ENCODE measurements at places on chromosomes 16 and 17.
A peak's percentile ranks its signal among the peaks of the same experiment; 100 is the strongest.

- DNase-seq: peak; percentile 51
Observed at GRCh38 chr17:20095336-20096080, 86.3 kb downstream of the SPECC1 start.

DNA sequence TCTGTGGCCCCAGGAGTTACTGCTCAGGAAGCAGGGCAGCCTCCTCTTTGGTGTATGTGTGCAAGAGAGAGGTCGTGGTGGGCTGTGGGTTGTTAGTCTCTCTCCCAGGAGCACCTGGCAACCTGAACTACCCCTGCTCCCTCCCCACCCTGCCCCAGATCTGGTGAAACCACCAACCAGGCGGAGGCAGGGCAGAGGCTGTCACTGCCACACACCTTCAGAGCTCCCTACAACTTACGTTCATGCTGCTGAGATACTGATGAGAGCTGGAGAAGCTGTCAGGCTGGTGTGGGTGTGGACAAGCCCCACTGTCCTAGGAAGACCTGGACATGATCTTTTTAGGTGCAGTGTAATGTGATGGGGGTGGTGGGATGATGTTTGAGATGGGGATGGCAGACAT is 24.3 kb downstream of the GOSR2 start:
- DNase-seq: no peak

GRCh38 chr16:4714996-4715395 is 19.1 kb downstream of the ANKS3 start:
- no peak for DNase-seq

DNA sequence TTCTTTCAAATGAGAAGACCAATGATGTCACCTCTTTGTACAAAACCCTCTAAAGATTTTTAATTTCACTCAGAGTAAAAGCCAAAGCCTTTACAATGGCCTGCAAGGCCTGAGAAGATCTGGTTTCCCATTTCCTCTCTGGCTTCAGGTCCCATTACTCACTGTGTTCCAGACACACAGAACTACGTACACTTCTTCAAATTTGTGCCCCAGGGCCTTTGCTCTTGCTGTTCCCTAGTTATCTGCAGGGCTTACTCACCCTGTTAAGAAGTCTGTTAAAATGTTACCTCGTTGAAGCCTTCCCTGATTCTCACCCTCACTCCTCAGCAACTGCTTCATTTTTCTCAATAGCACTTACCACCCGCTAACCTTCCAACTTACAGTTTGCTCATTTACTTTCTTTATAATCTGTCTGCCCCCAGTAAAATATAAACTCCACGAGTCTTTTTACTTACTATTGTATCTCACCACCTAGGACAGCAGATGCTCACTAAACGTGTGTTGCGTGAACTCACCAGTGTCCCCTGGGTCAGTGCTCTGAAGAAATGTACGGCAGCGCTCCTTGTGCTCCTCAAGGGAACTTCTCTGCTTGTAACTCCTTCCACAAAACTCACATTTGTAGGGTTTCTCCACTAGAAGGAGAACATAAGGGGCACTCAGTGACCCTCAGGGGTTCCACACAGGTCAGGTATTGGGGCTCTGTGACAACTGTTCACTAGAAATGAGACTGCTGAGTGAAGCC is 50.2 kb downstream of the GRB7 start:
- no peak for DNase-seq

- DNase-seq: no peak
Observed at GRCh38 chr16:82936941-82937551, 310.3 kb downstream of the CDH13 start.

Data from anterior cingulate cortex (tissue), 58 donors.